ENCODE measurements at places on chromosomes 1 and 21.

- no peak for DNase-seq
These were observed 216.1 kb upstream of the GRIK3 start for GRCh38 chr1:37250371-37250770.

DNA sequence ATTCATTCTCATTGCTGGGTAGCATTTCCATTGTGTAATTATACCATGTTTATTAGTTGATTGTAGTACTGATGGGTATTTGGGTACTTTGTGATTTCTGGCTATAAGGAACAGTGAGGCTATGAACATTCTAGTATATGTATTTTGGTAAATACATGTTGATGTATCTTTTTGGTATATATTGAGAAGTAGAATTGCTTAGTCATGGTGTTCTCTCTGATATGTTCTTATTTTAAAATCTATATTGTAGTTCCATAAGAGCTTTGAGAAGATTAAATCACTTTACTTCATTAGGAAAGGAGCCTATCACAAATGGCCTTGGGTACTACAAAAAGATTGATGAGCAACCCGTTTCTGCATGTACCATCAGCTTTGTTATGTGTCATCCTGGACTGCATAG lies 13.4 kb downstream of the MIXL1 start:
- DNase-seq: no peak

DNA sequence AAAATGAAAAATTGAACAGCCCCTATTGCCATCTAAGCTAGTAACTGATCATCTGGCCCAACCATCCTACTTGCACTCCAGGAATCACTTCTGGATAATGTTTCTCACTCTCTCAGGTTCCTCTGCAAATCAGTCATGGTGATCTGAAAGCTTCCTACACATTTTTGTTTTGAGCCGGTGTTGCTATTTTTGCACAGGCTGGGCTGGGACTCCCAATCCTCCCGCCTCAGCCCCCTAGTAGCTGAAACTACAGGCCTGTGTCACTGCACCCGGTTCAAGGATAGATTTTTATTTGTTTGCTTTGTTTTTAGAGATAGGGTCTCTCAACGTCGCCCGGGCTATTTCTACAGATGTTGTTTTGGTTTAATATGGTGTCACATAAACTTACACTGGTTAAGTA lies 40.5 kb upstream of the HMCN1 start:
- no peak for DNase-seq

- peak; percentile 62 for DNase-seq
These were observed 500 bp downstream of the FAM20B start for GRCh38 chr1:179025975-179026812.

GRCh38 chr1:14699620-14700019 lies 101.1 kb downstream of the KAZN start:
- no peak for DNase-seq

GRCh38 chr1:43557744-43558245 lies 27.1 kb downstream of the PTPRF start:
- no peak for DNase-seq

- no peak for DNase-seq
These were observed 16.6 kb downstream of the DDAH1 start for GRCh38 chr1:85448358-85448757.

DNA sequence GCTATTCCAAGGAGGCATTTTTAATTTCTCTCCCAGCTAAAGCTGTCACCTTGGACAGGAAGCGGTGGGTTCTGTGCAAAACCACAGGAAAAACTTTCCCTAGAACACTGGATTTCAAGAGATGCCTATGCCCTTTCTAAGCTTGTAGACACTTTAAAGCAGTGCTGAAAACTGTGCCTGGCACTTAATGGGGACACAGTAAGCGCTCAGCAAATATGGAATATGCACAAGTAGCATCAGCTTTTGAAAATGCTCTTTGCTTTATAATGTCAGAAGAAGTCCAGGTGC lies 50.9 kb upstream of the TARBP1 start:
- no peak for DNase-seq

DNA sequence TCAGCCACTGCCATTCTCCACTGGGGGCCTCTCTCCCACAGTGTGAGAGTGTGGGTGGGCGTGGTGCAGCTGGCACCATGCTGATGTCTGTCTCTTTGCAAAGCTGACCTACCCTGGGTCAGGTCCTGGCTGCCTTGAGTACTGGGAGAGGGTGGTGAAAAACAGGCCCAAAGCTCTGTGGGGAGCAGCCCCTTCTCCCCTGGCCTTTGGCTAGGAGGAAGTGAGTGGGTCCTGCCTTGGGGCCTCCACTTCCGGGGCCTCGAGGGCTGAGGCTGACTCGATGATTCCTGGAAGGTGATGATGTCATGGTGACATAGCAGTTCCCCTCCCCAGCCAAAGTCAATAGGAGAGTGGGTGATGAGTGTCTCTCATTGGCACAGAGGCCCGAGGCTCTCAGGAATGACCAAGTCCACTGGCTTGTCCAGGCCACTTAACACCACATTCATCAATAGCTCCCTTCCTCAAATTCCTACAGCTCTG lies 53.0 kb downstream of the IER5 start:
- no peak for DNase-seq

GRCh38 chr1:230869500-230869899 lies 1.2 kb upstream of the C1orf198 start:
- DNase-seq: no peak

DNA sequence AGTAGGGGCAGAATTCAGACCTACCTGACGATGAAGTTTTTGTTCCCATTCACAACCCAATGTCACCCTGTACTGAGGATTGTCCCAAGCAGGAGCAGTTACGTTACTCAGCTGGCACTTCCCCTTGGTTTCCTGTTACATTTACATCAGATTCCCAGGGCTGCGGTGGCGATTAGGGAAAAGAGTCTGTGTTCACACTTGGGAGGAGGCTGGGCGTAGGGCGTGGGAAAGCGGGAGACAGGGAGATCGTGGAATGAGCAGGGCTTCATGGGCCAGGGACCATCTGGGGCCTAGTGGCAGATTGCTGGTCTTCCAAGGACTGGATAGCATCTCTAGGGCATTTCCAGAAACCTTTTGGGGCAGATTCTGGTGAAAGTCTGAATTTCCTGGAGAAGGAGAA lies 39.0 kb downstream of the TBX19 start:
- no peak for DNase-seq

- DNase-seq: no peak
These were observed 2.4 kb downstream of the SLC27A3 start for GRCh38 chr1:153777648-153778047.

DNA sequence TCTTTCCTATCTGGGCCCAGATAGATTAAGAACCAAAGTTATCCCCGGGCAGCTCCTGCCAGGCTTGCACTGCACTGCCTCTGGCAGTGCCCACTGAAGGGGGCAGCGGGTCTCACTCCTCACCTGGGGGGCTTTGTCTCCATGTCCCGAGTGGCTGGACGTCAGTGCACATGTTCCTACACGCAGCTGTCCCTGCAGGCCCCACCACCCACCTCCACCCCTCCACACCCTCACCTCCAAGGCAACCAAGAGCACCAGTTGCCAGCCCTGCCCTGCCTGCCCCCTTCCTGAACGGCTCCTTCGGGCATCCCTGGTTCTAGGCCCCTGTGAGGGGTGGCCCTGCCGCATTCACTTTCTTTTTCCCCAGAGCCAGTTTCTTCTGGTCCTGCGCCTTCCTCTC lies 147.2 kb downstream of the PEX14 start:
- no peak for DNase-seq

DNA sequence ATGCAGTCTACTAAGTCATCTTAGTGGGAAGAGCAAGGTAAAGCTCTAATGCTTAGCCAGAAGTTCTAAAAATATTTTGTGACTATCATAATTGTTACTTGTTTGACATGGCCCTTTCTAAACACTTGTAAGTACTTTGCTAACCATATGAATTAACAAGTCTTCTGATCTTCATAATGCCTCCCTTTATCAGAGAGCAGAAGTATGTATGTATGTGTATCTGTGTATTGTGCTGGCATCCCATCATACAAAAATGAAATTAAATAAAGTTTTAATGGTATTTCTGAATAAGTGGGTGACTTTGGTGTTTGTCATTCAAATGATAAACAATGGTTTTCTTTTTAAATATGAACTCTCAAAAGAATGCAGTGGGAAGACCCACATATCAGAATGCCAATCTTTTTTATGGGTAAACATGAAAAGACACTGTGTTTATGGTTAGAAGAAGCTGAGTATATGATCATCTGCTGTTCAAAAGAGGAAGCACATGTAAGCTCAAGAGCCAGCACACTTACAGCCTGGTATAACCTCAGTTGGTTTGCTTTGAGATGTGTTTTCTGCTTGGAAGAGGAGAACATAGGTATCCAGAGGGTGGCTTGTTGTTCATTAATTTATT lies 159.6 kb downstream of the CLEC20A start:
- no peak for DNase-seq

GRCh38 chr1:82880506-82880905 lies 1079.8 kb downstream of the ADGRL2 start:
- no peak for DNase-seq
